ENCODE measurements at places on chromosomes 4 and X. TPM values are rescaled to one million over a fixed set of nuclear protein-coding genes. Genes with fewer than 3 reads are reported as not detected.

Gene MAGEA4
- not detected for total RNA-seq

DNA sequence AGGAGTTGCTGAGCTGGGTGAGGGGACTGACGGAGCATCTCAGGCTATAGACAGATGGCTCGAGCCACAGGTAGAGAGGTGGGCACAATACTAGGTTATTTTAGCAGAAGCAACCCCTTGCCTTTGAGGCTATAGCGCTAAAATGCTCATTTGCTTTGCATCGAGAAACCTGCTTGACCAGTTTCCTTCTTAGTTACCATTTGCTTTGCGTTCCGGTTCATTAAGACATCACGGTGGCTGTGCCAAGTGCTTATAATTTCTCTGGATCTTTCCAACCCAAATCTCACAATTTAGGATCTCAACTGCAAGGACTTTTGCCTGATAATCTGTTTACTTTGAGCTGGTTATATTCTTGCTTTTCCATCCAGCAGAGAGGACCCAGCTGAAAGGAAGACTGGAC, 40.8 kb downstream of the DLG3 start:
- DNase-seq, result no peak

DNA sequence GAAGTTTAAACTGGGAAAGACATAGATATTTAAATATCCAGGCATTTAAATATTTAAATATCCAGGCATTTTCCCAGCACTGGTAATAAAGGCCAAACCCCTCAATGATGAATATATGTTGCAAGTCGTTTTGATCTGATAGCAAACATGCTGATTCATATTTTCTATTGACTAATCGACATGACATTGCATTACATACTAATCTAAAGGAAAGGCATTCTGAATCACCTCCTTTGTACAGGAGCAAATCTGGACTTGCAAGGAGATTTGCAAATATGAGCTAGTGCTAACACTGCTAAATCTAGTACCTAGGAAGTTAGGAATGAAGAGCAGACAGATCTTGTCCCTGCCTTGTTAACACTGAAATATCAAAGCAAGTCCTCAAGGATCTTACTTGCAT, 207.3 kb downstream of the SLC7A11 start:
- no peak for DNase-seq

DNA sequence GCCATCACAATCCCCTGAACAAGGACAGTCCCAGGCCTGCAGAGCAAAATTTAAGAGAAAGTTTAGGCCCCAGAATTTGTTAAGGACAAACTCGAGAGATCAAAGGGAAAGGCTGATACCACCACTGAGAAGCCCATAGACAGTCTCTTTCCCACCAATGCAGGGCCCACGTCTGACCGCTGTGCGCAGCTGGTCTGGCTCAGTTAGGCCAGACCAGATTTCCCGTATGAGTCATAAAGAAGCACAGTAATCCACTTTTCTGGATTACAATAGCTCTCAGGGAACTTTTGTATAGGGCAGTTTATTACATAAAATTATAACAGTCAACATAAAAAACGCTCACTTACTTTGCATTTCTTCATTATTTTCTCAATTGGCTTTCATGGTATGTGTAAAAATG, 259.5 kb downstream of the RCHY1 start:
- no peak for DNase-seq

Gene MGARP
- 0.48 TPM for total RNA-seq

Gene CXXC4
- total RNA-seq, result 4.7 TPM

GRCh38 chrX:22520128-22520828, 247.6 kb downstream of the CBLL2 start:
- no peak for DNase-seq

Gene ANKRD50
- total RNA-seq, result 5.3 TPM

Gene SMIM31
- total RNA-seq, result not detected

GRCh38 chr4:156578005-156578404, 393.6 kb downstream of the PDGFC start:
- no peak for DNase-seq

- DNase-seq, result no peak
Observed at GRCh38 chr4:43999669-44000068, 448.9 kb downstream of the KCTD8 start.

GRCh38 chr4:56129431-56129861, 180.7 kb downstream of the CEP135 start:
- DNase-seq, result no peak

Gene SATL1
- not detected for total RNA-seq

- DNase-seq, result no peak
Observed at GRCh38 chr4:40718586-40718985, 31.2 kb upstream of the NSUN7 start.

- no peak for DNase-seq
Observed at GRCh38 chrX:152817078-152817764, 13.3 kb downstream of the CETN2 start.

- no peak for DNase-seq
Observed at GRCh38 chr4:107791902-107792301, 32.8 kb upstream of the SGMS2 start.

Gene TCEAL3
- total RNA-seq, result 14.8 TPM

Gene GPC4
- 8.9 TPM for total RNA-seq

GRCh38 chr4:174352061-174352819, 68.5 kb downstream of the CEP44 start:
- no peak for DNase-seq

DNA sequence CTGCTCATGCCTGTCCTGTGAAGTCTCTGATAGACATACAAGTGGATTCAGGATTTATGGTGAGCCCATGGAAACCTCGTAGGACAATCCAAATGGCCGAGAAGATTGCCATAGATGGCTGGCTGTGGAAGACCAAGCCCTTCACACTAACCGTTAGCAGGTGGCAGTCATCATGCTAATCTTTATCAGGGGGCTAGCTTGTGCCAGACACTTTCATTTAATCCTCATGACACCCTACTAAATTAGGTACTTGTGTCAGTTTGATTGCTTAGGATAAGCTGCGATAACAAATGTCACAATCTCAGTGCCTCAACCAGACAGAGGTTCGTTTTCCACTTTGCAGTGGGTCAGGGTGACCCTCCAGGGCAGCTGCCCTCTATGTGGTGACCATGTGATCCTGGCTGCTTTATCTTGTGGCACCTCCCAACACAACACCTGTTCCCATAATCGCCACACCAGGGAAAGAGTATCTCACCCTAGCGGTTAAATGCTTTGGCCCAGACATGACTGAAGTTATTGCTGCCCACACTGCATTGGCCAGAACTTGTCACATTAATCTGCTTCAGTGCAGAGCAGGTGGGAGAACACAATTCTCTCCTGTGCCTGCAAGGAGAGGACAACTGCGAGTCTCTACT, 60.8 kb downstream of the REPS2 start:
- no peak for DNase-seq

Gene MBNL3
- total RNA-seq, result 31.1 TPM

DNA sequence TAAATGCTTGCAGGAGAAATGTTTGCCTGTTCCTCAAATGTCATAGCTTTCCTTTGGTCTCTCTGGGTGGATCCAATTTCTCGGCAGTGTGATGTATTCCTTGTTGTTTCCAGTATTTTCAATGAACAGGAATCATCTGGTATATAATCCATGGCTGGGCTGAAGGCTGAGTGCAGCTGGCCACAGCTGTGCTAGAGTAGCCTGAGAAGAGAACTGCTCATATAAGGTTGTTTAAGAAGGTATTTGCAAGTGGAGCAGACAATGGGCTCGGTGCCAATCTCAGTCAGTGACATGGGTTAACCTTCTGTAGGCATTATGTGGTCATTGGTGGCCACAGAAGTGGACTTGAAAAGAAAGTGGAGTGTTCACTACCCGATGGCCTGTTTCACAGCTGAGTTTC, 390.3 kb downstream of the SPRY1 start:
- DNase-seq, result peak; percentile 60

GRCh38 chr4:53019485-53020382, 157.6 kb downstream of the RASL11B start:
- DNase-seq, result no peak

DNA sequence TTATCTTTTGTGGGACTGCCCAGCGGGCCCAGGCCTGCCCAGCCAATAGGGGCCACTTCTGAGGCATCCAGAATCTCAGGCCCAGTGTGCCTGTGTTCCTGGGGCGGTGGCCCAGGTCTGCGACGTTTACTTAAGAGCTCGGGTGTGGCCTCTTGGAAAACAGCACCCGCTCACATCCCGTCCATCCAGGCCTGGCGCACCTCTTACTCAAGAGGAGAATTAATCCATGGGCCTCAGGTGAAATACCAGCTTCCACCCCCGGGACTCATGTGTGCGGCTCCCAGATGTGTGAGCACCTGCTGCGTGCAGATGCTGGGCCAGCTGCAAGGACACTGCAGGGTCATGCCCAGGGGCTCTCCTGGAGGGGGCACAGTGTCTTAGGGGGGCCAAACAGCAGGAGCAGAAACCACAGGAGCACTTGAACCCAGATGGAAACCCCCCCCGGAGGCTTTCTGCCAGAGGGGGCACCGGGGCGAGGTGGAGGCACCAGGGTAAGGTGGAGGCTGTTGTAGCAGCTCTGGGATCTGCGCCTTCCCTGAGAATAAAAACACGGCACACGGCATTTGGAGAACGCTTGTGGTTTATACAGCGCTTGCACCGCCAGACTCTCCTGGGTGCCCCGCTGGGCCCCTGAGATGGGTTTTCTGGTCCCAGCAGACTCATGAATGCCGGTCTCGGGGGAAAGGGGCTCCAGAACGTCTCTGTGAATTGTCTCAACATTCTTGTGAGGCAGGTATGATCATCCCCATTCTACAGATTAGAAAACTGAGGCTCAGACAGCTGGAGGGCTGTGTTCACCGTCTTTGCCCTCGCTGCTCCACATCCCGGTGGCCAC, 2.8 kb downstream of the PSAPL1 start:
- peak; percentile 17 for DNase-seq

Gene UGT8
- total RNA-seq, result 0.05 TPM

DNA sequence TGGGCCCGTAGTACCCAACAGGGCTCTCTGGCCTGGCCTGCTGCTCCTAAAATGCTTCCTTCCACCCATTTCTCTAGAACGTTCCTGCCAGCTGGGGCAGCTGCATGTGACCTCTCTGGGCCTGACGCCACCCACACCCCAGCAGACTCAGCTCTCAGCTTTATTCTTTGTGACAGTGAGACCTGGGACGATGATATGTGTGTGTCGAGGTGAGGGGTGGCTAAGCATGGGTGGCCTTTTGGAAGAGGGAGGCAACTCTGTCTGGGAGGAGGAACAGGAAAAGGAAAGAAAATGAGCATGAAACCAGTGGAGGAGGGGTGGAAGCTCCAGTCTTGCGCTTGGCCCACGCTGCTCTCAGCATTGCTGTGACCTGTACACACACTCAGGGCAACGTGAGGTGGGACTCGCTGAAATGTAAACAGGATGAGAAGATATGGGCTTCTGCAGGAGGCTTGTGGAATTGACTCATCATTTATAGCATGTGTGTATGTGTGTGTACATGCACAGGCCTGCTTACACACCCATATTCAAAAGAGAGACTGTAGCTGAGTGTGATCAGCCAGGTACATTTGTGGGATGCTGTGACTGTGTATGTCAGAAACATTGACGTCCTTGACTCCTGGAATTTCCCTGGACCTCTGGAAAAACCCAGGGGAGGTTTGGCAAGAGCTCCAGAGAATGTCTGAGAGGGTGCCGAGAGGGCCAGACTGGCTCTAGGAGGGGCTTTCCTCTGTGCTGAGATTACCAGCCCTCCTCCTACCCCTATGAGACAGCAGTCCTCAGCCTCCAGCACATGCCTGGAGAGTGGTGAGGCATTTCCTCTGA, 137.9 kb downstream of the PJA1 start:
- no peak for DNase-seq

DNA sequence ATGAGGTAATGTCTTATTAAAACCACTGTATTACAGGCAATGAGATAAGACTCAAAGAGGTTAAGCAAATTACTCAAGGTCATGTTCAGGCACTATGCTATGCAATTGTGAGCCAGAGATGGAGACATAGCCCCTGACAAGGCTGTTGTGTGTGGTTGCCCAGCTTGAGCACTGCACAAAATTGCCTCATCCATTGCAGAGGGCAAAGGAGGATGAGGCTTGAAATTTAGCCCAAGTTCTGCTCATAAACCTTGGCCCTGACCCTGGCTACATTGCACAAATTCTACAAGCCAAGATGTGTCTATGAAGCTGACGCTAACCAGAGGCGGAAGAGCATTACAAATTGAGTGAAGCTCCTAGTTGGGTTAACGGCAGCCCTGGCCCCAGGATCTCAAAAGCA, 65.6 kb upstream of the PGM2 start:
- DNase-seq, result no peak

GRCh38 chr4:164536814-164537213, 217.1 kb upstream of the SMIM31 start:
- no peak for DNase-seq

GRCh38 chrX:86066998-86067397, 19.6 kb upstream of the CHM start:
- no peak for DNase-seq

Gene CYLC1
- not detected for total RNA-seq

DNA sequence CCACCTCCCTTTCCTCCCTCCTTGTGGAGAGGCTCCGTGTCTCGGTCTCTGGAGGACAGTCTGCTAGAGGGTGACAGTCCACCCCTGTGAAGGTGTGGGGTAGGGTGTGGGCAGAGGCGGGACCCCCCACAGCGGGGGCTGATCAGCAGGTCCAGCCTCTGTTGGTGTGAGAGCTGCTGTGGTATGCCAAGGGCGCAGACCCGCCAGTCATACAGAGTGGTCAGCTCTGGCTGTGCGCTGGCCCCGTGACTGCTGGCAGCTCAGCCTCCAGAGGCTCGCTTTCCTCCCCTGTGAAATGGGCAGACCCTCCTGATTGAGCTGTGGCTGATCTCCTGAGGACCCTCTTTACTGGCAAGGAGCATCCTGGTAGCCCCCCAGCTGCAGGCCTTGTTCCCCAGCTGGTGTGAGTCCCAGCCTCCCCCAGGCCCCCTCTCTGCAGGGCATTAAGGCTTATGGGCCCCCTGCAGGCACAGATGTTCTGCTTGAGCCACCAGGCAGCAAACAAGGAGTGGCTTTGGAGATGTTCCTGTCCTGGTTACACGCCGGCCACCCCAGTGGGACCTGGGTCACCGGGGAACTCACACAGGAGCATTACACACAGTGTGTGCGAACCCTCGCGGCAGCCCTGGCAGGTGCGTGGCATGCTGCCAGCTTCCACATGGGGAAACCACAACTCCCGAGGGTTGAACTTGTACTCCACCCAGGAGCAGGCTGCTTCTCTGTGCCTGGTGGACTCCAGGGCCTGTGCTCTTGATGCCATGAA, 76.8 kb downstream of the PPP2R2C start:
- DNase-seq, result no peak

- no peak for DNase-seq
Observed at GRCh38 chrX:120759685-120760084, 116.0 kb downstream of the CT47B1 start.

- no peak for DNase-seq
Observed at GRCh38 chr4:168920441-168921065, 89.5 kb downstream of the CBR4 start.

- DNase-seq, result no peak
Observed at GRCh38 chr4:45453258-45453853, 670.5 kb downstream of the GABRG1 start.

GRCh38 chr4:14906805-14907204, 95.5 kb upstream of the CPEB2 start:
- DNase-seq, result no peak
